ENCODE measurements at places on chromosomes 5 and 9.

- DNase-seq = no peak
Measured at GRCh38 chr9:87534036-87534435, 36.4 kb downstream of the DAPK1 start.

- DNase-seq = no peak
Measured at GRCh38 chr5:106241409-106241808, 1429.3 kb downstream of the EFNA5 start.

DNA sequence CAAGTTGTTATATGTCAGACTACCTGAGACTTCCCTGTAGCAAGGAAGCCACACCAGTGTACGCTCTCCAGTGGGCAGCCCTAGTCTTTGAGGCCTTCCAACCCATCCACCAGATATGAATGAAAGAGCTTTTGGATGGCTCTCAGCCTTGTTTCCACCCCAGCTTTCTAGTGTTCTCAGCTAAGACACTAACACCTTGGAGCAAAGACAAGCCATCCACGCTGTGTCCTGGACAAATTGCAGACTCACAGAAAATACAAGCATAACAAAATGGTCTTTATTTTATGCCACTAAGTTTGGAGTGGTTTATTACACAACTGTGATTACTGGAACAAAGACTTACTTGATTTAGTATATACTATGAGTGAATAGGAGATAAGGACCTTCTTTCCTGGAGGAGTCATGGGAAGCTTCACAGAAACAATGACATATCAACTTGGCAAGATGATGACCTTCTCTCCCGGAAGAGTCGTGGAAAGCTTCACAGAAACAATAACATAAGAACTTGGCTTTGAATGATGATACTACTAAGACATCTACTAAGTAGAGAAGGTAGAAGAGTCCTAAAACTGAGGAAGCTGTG is 134.0 kb upstream of the VCAN start:
- DNase-seq = no peak

- no peak for DNase-seq
Measured at GRCh38 chr5:68592351-68592750, 376.8 kb downstream of the PIK3R1 start.

DNA sequence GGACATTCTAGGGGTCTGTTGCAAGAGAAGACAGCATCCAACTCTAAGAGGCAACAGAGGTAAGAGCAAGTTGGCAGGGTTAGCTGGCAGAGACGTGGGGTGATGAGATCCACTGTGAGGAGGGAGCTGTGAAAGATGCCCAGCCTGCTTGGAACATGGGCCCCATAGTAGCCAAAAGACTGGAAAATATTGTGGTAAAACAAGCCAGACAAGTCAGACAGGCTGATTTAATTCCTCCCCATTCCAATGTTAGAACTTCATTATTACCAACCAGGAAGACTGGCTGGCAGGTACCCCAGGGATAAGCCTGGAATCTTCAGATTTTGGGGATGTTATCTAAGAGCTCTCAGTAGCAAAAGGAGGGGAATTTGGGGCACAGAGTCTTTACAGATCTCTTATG is 181.3 kb downstream of the SEC61B start:
- no peak for DNase-seq

- DNase-seq = no peak
Measured at GRCh38 chr9:2603621-2604020, 18.0 kb upstream of the VLDLR start.

DNA sequence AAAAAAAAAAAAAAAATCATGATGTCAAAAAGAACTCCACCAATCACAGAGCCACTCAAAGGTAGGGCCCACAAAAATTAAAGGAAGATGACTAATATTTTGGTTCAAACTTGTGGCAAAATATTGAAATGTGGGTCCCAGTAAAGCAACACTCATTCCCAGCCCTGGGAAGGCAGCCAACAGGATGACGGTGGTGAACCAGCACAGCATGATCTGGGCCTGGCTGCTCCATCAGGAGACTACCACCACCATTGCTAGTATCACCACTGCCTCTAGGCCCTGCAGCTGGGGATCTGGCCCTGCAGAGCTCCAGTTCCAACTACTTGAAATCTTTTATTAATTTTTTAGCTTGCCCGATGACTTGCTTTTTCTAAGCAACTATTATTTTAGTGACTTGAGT is 206.8 kb upstream of the ITGA1 start:
- DNase-seq = no peak

DNA sequence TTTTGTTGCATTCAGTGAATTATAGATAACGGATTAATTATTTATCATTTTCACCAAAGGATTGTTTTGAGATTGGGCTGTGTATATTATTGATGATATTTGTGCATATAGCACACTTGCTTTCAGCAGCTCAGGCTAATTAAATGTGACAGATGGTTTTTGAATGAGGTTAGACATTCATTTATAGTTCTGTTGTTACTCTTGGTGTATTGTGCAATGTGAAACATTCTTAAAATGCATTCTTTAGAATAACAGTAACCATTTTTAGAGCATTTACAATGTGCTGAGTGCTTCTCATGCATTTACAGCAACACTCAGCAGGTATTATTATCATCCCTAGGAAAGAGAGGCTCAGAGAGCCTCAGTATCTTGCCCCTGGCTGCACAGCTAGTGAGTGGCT is 23.8 kb downstream of the NANS start:
- DNase-seq = no peak

- no peak for DNase-seq
Measured at GRCh38 chr9:77462066-77462465, 186.1 kb downstream of the GNA14 start.

GRCh38 chr5:114101153-114101552 is 260.7 kb upstream of the KCNN2 start:
- no peak for DNase-seq

DNA sequence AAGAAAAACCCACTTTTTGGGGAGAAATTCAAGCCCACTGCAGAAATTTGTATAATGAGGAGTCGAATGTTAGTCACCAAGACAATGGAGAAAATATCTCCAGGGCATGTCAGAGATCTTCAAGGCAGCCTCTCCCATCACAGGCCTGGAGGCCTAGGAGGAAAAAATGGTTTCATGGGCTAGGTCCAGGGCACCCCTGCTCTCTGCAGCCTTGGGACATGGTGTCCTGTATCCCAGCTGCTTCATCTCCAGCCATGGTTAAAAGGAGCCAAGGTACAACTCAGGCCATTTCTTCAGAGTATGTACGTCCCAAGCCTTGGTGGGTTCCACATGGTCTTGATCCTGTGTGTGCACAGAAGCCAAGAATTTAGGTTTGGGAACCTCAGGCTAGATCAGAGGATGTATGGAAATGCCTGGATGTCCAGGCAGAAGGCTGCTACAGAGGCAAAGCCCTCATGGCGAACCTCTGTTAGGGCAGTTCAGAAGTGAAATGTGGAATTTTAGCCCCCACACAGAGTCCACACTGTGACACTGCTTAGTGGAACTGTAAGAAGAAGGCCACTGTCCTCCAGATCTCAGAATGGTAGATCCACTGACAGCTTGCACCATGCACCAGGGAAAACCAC is 561.4 kb downstream of the ISL1 start:
- DNase-seq = no peak

DNA sequence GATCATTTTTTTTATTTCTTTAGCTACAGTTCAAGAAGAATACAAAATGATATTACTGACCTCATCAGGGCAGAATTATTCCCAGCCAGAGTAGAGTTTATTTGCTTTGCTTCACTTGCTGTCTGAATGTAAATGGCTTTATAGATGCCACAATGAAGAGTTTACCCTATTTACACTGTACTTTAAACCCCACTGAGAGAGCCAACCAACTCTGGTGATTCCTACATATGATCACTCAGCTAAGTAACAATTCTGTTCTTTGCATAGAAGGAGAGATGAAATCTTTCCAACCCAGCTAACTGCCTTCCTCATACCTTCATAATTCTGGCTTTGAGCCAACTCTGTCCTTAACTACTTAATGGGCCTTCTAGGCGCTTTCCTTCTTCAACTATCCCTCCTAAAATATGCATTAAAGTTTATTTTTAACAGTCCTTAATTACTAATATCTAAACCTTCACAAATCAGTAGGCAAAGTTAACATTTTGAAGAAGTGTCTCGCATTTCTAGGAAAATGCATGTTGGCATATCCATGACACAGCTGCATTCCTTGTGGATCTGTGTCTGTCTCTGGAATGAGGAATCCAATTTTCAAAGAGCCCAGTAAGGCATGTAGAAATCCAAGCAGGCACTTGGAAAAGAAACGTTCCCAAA is 284.8 kb upstream of the GRAMD2B start:
- no peak for DNase-seq

GRCh38 chr9:94921092-94921471 is 194.6 kb downstream of the AOPEP start:
- DNase-seq = no peak

DNA sequence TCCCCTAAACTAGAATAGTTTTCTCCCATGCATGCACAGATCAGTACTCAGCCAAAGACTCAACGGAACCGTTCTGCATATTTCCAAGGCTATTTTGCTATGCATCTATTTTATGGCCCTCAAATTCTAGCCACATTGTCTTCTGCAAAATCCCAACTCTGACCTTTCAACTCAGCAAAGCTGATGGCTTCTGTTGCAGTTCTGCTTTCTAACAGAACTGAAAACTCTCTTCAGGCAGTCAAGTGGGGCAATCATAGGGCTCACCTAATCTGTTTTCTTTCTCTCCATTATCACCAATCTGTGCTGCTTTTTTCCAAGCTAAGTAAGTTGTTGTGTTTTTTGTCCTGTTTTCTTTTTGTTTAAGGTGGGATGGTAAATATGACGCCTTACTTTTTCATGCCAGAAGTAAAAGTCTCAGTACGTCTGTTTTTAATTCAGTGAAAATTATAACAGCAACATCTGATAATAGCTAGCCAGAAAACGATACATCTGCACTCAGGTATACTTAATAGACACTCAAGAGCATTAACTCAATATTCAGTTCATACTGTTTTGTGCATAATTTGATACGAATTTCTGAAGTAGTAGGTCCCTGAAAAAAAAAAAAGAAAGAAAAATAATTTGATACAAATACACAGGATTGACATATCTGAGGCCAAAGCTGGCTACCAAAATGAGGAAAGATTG is 454.3 kb downstream of the TLE1 start:
- no peak for DNase-seq

GRCh38 chr9:87857948-87858335 is 24.7 kb upstream of the SPATA31E1 start:
- DNase-seq = no peak

- no peak for DNase-seq
Measured at GRCh38 chr5:172795318-172795977, 24.5 kb upstream of the DUSP1 start.

GRCh38 chr9:20805766-20806165 is 121.7 kb downstream of the FOCAD start:
- no peak for DNase-seq

DNA sequence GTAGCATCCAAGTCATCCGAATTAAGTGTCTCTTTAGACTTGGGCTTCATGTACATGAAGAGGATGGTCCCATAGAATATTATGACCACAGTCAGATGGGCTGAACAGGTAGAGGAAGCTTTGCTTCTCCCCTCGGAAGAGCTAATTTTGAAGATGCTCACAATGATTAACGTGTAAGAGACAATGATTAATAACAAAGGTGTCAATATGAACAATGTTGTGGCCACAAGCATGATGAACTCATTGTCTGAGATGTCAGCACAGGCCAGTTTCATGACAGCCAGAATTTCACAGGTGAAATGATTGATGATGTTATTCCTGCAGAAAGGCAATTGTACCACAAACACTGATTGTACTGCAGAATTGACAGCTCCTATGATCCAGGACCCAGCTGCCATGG is 626 bp downstream of the OR13C2 start:
- no peak for DNase-seq

- DNase-seq = no peak
Measured at GRCh38 chr9:129798973-129799372, 4.0 kb upstream of the TOR1B start.
